ENCODE measurements at places on chromosomes 4 and X.
A peak's percentile ranks its signal among the peaks of the same experiment; 100 is the strongest.

DNA sequence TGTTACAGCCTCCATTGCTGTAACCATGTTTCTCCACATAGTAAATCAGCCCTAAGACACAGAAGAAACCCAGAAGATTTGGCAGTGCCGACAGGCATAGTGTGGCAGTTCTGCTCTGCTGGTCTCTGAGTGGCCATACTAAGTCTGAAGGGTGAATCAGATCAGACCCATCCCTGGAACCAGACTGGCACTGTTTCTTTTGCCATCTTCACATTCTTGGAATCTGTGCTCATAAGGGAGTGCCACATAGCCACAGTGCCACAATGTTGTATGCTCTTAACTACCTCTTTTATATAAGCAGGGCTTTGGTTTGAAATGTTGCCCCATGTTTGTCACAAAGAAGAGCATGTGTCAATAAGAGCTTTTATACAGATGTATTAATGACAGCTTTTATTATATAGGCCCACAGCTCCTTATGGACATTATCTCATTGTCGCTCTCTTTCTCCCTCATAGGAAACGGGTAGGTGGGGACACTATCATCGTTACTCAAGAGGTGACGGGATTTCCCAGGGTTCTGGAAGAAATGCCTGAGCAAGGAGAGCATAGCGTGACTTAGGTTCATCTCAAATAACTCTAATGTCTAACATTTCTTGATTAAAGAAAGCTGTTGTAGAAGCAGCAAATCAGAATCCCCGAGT lies 128.2 kb downstream of the CBR4 start:
- DNase-seq, result no peak

- no peak for DNase-seq
Observed at GRCh38 chrX:150224676-150225075, 138.4 kb upstream of the MAMLD1 start.

DNA sequence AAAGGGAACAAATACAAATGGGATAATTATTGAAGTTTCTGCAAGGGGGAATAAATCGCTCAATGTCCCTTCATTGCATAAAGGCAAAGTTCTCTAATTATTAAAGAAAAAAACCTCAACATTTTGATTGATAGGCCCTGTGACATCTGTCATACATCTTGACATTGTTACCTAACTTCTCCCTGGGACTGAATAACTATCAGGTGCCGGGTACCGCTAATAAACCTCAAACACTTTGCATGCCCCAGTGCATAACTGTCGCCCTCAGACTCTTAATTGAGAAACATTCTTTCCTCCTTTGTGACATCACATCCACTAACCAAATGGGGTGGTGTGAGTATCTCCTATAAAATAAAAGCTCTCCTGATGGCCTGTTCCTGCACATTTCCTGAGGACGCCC lies at the start of gene ADAM29:
Gene ADAM29, plus strand, starts transcription at position 301 of the 400 bp plus-strand sequence. CDS start 57,168 bp downstream, outside the sequence.
- DNase-seq, result no peak

- DNase-seq, result no peak
Observed at GRCh38 chr4:85165808-85166207, 199.3 kb upstream of the WDFY3 start.

- no peak for DNase-seq
Observed at GRCh38 chrX:35507701-35508100, 290.4 kb upstream of the MAGEB16 start.

DNA sequence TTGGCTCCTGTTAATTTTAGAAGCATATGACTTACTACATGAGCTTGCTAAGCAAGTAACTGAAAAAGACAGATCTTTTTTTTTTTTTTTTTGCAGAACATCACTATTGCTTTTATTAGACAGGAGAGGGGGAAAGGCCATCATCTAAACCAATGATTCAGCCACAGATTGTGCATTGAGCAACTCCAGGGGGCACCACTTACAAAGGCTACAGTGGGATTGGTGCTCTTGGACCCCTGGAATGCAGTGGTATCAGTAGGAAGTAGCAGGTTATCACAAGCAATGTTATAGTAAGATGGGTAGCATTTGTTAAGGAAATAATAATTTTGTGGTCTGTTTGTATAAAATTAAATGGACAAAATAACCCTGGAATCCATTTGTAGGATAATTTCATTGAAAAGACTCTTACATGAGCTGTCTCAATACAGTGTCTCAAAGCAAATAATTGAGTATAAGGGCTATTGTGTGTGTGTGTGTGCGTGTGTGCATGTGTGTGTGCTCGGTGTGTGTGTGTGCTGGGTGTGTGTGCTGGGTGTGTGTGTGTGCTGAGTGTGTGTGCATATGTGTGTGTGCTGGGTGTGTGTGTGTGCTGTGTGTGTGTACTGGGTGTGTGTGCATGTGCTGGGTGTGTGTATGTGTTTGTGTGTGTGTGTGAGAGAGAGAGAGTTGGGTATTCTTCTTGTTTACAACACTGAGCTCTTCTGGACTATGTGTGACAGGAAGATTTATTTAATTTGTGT lies 296.3 kb downstream of the PCDH7 start:
- DNase-seq, result no peak

DNA sequence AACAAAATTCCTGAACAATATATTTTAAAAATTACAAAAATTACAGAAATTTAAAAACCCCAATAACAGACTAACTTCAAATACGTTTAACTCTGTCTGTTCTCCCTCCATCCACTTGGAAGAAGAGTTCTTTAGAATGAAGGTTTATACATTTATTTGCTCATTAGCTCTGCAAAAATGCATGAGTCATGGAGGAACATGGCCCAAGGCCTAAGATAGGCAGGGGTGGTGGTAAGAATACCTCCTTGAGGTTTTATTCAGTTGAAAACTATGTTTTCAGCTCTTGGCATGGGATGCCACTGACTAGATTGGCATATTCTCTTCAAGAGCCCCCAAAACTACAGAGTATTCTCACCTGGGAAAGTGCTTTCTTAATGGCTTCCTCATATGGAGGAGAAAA lies 8.8 kb upstream of the LRRC66 start:
- DNase-seq, result no peak

DNA sequence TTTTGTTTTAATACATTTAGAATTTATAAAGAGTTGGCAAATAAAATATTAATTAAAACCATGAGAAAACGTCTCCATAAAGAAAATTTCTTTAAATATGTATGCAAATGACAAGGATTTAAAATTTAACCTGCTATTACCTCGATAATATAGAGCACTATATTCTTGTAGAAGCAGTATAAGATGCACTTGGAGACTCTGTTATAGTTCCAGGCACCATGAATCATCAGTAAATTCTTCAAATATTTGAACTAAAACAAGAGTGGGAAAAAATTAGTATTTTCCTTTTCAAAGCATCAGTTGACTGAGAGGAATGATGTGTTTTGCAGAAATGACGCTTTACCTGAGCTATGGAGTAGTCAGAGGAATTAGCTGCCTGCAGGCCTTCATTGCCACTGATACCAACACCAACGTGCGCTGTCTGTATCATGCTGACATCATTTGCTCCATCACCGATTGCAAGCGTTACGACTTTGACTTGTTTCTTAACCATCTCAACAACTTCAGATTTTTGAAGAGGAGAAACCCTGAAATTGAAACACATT lies 67.3 kb downstream of the SHISA3 start:
- DNase-seq, result no peak

GRCh38 chr4:51853027-51853682 lies 10.2 kb downstream of the DCUN1D4 start:
- peak; percentile 1 for DNase-seq

DNA sequence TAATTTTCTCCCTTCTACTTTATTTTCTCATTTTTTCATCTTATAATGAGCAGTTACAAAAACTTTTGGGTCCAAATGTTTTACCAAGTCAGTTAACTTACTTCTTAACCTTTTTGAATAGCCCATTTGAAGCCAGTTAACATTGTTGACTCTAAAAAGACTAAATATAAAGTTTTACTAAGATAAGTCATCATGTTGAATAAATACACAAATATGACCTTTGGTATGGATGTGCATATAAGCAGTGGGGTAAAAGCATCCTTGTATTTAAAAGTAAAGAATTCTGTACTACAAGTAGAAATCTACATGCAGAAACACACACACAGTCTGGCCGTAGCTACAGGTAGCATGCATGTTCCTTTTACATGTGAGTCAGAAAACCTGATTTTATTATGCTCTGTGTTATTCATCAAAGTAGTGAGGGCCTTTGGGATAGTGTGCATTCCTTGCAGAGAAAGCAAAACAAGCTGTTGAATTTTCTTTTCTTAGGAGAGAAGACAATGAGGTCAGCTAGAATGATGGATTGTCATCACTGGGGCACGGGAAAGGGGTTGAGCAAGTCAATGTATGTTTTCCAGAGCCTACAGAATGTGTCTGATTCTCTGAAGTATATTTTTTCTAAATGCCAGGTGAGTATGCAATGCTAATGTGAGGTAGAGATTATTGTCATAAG lies 533.2 kb upstream of the AGA start:
- no peak for DNase-seq

- no peak for DNase-seq
Observed at GRCh38 chr4:1495416-1496115, 89.3 kb upstream of the NKX1-1 start.
